ENCODE measurements at places on chromosomes 4 and X. TPM values are rescaled to one million over a fixed set of nuclear protein-coding genes. Genes with fewer than 3 reads are reported as not detected.

GRCh38 chrX:153438532-153438931 is 7.3 kb downstream of the TREX2 start:
- DNase-seq, result peak; percentile 44

- DNase-seq, result no peak
These were observed 32.2 kb upstream of the MAGEA10 start for GRCh38 chrX:152170621-152171020.

DNA sequence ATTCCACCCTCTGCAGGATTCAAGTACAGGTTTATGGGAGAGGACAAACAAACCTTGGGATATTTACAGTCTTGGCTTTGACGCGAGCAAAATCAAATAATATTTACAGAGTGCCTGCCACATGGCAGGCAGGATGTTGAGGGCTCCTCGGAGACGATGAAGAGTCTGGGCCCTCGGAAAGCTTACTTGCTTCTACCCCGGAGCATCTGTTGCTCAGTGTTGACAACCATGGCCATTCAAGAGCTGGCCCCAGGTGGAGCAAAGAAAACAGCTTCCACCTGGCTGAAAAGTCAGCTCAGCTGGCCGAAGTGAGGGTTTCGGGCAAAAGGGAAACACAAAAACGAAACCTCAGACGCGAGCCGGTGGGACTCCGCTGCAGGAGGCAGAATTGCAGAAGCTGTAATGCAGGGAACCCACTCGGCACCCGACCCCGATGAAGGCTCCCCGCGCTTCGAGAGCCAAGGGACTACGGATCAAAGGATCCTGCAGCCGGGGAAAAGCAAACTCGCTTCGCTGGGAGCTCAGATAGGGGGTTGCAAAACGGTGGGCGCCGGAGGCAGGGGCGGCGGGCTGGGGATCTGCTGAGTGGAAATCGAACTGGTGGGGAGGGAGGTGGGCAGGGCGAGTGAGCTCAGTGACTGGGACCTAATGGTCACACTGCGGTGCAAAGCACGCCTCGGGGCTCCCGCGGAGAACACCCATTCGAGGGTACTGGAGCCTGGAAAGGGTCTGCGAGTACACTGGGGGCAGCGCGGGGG is 805 bp downstream of the ATP8A1 start:
- peak; percentile 56 for DNase-seq

GRCh38 chr4:180521181-180521580 is 1722.0 kb upstream of the TENM3 start:
- no peak for DNase-seq

DNA sequence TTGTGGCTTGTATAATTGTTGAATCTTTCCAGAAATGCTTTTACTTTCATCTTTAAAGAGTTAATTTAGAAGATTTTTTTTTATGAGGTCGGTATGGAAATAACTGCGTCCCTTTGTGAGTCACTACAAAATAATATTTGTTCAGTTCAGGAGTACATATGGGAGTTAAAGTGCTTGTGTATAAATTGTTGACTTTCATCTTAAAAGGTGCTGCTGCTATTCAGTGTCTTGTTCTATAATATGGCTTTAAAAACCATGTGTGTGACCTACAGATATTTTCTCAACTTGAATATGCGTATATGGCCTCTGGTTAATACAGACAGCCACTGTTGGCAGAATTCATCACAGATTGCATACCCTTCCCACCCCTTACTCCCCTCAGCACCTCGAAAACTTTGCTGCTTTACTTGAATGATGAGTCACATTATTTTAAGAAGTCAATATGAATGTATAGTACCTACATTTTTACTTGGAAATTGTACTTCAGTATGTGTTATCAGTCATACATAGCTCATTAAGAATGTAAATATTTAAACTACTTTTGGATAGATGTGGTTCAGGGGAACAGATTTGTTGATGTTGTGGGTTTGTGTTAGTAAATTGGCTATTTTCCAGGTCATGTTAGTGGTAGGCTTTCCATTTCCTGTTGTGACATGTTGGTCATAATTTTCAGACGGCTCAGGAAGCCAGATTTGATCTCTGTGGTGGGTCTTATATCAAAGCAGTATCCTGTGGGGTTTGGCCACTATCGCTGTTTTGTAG is 1.5 kb downstream of the CLCN3 start:
- DNase-seq, result no peak

DNA sequence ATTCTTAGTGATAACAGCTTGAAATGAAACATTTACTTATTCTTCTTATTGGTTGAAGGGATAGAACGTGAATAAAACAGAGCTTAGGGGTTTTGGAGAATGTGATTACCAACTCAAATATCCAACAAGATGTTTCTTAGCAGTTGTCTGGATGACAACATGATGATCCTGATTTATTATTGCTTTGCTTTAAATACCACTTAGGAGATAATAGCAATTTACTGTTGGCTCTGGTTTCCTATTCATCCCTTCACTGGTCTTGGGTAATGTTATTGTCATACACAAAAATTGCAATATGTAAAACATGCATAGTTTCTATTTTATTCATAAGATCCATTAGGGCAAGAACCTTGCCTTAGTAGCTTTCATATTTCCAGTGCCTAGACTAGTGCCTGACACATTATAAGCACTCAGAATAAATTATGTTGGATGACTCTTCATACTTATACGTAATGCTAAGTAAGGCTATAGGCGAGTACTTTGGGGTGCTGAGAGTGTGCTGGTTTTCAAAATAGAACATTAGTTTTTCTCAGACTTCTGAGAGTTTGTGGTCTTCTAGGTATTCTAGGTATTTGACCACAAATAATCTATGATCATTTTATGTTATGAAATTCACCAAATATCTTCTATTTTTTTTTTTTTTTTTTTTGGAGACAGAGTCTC is 58.6 kb upstream of the PGRMC2 start:
- DNase-seq, result no peak

- no peak for DNase-seq
These were observed 2002.5 kb upstream of the TENM3 start for GRCh38 chr4:180240670-180241069.

DNA sequence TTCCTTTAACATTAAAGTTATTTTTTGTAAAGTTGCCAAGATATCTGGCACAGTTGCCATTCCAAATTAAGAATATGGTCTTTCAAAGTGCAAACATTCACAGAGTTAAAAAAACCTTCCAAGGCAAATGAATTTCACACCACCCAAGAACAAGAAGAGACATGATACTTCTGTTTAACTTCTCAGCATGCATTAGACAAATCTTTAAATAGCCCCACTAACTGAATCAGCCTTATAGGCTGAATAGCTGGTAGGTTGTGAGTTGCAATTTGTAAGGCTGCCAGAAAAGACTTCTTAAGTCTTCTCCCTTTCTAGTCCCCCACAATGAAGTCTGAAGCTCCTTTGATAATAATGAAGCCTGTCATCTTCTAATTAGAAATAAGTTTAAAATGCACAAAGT is 95.6 kb downstream of the MAPK10 start:
- DNase-seq, result peak; percentile 21

- no peak for DNase-seq
These were observed 118.2 kb downstream of the AFAP1 start for GRCh38 chr4:7821245-7822136.

- no peak for DNase-seq
These were observed 244.2 kb downstream of the BCOR start for GRCh38 chrX:39853417-39854030.

- no peak for DNase-seq
These were observed 2.6 kb downstream of the FAAH2 start for GRCh38 chrX:57289089-57289488.

- no peak for DNase-seq
These were observed 162.1 kb upstream of the SLC7A11 start for GRCh38 chr4:138404251-138404650.

DNA sequence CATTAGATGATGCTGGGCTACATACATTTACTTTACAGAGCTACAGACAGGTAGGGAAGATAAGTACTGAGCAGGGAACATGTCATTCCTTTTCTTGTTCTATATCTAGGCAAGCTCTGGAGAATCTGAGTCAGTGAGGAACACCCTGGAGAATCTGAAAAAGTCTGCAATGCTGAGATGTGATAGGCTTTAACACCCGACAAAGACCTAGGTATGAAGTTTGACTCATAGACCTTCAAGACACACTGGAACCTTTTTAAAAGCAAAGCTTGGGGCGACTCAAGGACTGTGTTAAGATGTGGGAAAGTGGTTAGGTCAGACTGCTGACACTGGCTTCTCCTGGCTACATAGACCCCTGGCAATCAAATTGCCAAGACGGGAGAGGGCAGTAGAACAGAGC is 42.8 kb downstream of the OSTC start:
- no peak for DNase-seq

DNA sequence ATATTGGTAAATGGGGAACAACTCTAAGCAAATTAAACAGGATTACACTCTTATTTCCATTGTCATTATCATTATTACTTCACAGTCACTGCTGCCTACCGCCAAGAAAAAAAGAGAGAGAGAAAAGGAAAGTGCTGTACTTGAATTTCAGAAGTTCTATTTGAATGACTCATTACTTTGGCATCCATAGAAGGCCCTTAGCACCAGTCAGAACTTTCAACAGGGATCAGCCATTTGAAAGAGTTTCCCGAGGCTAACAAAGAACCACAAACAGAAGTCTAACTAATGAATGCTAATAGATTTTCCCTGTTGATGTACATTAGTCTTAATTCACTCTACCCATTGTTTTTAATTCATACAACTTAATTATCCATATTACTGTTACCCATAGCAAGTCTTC is 116.3 kb downstream of the SHROOM4 start:
- DNase-seq, result no peak

- DNase-seq, result peak; percentile 88
These were observed at the start of gene PABPC5 for GRCh38 chrX:91434351-91435168. PABPC5 (plus strand) TSS chrX:91434839; CDS start chrX:91435578, 739 bp downstream.

DNA sequence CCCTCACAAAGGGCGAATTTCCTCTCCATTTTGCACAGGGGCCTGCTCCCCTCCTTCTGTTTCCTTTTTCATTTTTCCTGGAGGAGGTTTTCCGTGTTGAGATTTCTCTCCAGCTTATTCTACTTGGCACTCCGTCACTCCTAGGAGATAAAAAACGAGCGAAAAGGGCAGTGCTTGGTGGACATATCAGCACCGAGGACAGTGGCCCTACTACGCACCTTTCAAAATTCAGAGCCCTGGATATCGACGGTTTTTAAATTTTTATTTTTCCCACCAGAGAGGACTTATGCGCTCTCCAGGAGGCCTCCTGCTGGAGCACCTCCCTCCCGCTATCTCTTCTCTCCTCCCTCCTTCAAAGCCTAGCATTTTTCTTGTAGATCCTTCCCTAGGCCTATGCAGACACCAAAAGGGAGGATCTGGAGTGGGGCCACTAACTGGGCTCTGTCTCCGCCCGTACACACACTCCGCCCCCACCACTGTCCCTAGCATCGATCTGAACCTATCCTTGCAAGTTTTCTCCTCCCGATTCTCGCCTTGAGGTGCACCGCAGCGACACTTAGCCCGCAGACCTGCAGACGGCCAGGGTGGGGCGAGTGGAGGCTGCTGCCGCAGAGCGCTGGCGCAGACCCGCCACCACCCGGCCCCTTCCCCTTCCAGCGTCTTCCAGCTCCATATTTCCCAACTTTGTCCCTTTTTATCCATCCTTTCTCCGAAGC is 8.5 kb upstream of the TCEAL9 start:
- no peak for DNase-seq

- DNase-seq, result no peak
These were observed 3.7 kb downstream of the IL13RA2 start for GRCh38 chrX:115013705-115014104.

DNA sequence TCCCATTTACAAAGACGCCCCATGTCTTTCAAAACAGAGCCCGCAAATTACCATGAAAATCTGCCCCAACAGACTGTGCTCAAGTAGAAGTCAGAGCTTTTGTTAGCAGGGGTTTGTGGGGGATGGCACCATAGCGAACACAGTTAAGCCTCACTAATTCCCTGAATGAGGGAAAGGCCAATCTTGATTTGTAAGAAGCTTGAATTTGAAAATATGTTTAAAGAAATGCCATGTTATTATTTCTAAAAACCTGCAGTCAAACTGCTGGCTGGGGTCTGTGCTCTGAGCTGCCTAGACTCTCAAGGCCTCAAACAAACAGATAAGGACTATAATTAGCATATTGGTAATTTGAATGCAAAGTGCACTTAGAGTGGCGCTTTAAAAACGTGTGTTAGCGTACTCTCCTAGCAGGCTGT is 9.4 kb upstream of the PAK3 start:
- DNase-seq, result peak; percentile 82

- no peak for DNase-seq
These were observed 4.6 kb upstream of the ANTXR2 start for GRCh38 chr4:80077639-80078038.

DNA sequence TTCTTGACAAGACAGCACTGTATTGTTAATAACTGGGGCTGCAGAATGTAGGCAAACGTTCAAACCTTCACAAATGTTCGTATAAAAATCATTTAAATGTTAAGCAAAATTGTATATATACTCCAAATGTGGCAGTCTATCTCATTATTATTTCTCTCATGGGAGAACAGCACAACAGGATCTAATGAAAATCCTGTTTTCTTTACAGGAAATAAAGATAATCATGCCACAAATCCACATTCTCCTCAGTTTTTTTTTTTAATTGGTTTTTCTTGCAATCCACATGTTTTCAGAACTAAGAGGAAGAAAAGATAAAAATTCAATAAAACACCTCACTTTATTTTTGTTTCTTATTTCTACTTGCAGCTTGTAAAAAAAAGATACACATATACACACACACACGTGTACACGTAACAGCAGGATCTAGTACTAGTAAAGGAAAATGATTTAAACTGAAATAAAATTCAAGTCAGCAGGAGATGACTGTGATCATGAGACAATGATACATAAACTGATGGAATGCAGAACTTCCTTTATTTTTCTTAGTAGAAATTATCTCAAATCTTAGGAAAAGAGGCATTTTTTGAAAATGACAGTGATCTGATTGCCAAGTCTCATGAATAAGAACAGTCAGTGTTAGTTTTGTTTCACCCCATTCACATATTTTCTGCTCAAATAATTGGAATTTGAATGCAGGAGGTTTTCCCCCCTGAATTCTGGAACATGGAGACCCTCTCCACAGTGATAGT is 11.3 kb downstream of the APBB2 start:
- DNase-seq, result no peak

- DNase-seq, result peak; percentile 68
These were observed 64.8 kb downstream of the GLRA3 start for GRCh38 chr4:174764105-174764729.

GRCh38 chrX:150680974-150681373 is 12.2 kb upstream of the MTMR1 start:
- peak; percentile 34 for DNase-seq

DNA sequence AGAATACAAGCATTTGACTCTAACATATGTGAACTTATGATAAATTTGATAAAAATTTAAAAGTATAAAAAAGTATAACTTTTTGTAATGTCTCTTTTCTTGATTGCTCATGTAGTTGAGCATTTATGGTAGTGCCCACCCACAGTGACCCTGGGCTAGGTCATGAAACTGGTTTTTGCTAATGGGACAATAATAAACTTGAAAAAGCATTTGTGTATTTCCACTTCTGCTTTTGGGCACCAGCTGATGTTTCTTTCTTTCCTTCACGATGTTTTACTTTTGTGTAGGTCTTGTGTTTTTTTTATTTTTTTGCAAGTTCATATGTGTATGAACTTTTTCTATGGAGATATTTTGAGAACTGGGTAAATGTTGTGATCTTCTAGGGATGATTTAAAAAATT is 313.1 kb downstream of the CBLL2 start:
- DNase-seq, result no peak

The SMIM31 gene
- total RNA-seq, result not detected

The DMD gene
- total RNA-seq, result 27.1 TPM

The PNMA3 gene
- 2.9 TPM for total RNA-seq

The MAGIX gene
- total RNA-seq, result 1.5 TPM

The AMTN gene
- not detected for total RNA-seq

The PPP2R2C gene
- 2.5 TPM for total RNA-seq

The GPM6B gene
- 49.6 TPM for total RNA-seq

The VSIG4 gene
- total RNA-seq, result not detected

The BMPR1B gene
- 1.4 TPM for total RNA-seq

The ANK2 gene
- total RNA-seq, result 121 TPM

The JAKMIP1 gene
- 5.1 TPM for total RNA-seq

The PRICKLE3 gene
- total RNA-seq, result 0.28 TPM
